ENCODE measurements at places on chromosomes 1 and 21.

DNA sequence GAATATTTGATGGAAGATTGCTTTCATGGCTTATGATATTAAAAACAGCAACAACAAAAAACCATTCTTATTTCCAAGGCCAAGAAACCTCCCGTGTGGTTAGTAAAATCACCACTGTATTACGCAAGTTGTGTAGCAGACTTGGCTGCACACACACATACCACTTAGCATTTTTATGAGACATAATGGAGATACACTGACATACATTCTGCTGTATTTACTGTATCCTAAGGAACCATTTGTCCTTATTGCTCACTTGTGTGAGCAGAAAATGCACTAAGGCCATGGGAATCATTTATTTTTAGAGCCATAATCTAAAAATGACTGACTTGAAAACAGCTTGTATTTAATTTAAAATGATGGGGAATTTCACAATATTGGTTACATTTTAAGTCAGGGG lies 584 bp upstream of the C1orf141 start:
- no peak for DNase-seq

DNA sequence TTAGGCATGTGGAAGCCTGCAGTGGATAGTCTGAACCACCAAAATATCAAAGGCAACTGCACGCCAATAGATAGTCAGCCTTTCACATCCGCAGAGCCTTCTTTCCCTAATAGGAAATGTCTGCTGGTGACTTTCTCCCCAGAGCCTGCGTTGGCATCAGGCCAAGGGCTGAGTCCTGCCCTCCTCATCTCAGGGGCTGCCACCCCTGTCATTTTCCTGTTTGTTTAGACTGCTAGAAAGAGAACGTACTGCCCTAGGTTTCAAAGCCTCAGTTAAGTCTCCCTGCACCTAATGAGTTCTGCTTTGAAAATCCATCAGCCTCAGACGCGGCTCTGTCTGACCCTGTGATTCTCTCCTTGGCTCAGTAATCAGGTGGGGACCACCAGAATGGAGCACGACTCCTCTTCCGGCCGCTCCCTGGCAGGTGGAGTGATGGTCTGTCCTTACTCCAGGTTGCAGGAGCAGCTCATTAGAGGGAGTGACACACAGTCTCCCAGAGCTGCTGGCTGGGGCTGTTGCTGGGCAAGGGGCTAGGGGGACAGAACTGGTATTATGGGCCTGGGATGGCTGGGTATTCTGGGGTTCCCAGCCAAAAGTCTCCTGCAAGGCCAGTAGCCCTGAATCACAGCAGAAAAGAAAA lies 27.3 kb downstream of the STUM start:
- DNase-seq, result no peak

DNA sequence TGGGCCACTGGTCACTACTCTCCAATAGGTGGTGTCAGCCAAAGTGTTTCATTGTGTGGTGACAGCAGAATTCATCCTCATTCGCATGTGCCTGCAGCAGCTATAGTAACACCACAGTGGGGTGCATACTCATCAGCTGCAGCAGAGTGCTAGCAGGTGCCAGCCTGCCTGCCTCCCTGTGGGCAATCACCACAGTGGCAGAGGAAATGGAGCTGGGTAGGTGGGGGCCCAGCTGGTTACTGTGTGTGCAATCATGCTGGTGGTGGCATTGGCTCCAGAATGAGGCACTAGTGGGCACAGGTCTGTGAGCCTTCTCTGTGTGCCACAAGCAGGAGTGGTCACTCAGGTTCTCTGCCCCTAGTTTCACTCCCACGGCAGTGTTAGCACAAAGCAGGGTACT lies 579.2 kb downstream of the PTPRC start:
- DNase-seq, result no peak

GRCh38 chr1:101451888-101452287 lies 215.1 kb downstream of the S1PR1 start:
- no peak for DNase-seq

DNA sequence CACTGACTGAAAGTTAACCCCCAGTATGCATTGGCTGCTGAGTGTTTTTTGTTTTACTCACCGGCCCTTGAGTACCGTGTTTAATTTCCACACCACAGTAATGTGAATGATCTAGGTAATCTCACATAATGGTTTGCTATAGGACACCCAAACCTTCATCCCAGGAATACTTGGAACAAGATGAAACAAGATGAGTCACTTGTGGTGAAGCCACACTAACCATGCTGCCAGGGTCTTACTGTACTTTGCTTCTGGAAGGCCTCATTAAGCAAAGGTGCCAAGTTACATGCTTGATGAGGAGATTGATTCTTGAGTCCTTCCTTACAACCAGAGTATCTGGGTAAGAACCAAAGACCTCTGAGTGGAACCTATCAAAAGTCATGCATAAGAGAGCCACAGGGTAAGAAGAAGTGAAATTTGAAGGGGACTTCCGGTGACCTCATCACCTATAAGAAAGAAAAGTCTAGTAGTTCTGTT lies 163.3 kb downstream of the NRIP1 start:
- no peak for DNase-seq

- DNase-seq, result no peak
Observed at GRCh38 chr1:177209357-177209756, 38.6 kb downstream of the BRINP2 start.

DNA sequence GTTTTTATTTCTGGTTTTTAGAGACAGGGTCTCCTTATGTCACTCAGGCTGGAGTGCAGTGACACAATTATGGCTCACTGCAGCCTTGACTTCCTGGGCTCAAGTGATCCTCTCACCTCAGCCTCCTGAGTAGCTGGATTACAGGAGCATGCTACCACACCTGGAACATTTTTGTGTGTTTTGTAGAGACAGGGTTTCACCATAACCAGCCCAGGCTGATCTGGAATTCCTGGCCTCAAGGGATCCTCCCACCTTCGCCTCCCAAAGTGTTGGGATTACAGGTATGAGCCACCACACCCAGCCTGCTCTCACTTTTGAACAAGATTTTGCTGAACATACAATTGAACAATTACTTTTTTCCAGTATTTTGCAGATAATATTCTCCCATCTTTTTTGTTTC lies 24.0 kb upstream of the HYI start:
- DNase-seq, result no peak

- no peak for DNase-seq
Observed at GRCh38 chr1:207259391-207259790, 62.1 kb upstream of the CD55 start.

DNA sequence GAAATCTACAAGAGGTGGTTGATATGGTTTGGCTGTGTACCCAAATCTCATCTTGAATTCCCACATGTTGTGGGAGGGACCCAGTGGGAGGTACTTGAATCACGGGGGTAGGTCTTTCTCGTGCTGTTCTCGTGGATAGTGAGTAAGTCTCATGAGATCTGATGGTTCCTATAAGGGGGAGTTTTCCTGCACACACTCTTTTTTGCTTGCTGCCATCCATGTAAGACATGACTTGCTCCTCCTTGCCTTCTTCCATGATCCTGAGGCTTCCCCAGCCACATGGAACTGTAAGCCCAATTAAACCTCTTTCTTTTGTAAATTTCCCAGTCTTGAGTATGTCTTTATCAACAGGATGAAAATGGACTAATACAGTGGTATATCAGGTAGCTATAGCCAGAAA lies 5.2 kb upstream of the VWA5B1 start:
- DNase-seq, result no peak

GRCh38 chr1:167936930-167937708 lies at the start of gene MPC2:
TSS of gene MPC2 (minus strand) at chr1:167937072. CDS start at chr1:167935841, 1,231 bp downstream.
- DNase-seq, result peak; percentile 57

GRCh38 chr1:203130358-203130985 lies 2.9 kb downstream of the ADORA1 start:
- no peak for DNase-seq

GRCh38 chr1:211359876-211360275 lies 33.2 kb downstream of the TRAF5 start:
- no peak for DNase-seq

DNA sequence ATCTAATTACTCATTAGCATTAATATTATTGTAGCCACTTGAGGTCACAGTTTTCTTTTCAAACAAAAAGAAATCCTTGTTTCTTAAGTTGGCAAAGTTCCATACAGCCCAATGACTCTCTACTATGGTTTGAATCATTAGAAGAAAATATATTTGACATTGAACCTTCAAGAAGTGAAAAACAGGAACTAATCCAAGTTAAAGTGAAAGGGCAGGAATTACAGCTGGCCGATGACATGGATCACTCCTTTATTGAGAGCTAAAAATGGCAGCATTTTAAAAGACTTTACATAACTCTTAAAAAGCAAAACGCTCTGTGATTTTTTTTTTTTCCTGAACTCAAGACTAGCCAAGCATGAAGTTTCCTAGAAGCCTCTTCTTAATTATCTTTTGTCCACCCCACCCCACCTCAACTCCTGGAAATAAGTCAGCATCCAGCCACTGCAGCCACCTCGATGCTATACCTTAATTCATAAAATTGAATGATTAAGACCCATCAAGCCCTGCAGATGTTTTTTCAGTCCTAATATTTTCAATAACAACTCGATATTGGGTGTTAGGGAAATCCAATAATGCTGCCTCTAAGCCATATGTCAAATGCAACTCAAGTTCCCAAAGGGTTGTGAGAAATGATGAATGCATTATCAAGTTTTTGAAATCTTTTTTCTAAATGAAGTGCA lies 323.1 kb downstream of the HHIPL2 start:
- DNase-seq, result no peak

- no peak for DNase-seq
Observed at GRCh38 chr1:176450526-176450925, 12.4 kb upstream of the PAPPA2 start.

- DNase-seq, result peak; percentile 85
Observed at GRCh38 chr1:202810615-202811295, at the start of gene PCAT6. TSS of gene PCAT6 (plus strand) at chr1:202810954.

DNA sequence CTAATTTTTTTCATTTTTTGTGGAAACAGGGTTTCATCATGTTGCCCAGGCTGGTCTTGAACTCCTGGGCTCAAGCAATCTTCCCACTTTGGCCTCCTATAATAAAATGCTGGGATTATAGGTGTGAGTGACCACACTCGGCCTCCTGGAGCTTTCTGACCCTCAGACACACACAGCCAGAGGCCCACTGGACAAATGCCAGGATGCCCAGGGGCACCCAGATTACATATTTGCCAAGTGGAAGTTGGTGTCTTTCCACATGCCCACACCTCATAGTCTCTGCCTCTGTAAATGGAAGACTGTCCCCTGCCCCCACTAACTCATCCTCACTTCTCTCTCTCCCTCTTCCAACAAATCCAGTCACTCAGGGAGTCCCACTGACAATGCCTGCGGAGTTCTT lies 63.4 kb upstream of the LRP8 start:
- no peak for DNase-seq

DNA sequence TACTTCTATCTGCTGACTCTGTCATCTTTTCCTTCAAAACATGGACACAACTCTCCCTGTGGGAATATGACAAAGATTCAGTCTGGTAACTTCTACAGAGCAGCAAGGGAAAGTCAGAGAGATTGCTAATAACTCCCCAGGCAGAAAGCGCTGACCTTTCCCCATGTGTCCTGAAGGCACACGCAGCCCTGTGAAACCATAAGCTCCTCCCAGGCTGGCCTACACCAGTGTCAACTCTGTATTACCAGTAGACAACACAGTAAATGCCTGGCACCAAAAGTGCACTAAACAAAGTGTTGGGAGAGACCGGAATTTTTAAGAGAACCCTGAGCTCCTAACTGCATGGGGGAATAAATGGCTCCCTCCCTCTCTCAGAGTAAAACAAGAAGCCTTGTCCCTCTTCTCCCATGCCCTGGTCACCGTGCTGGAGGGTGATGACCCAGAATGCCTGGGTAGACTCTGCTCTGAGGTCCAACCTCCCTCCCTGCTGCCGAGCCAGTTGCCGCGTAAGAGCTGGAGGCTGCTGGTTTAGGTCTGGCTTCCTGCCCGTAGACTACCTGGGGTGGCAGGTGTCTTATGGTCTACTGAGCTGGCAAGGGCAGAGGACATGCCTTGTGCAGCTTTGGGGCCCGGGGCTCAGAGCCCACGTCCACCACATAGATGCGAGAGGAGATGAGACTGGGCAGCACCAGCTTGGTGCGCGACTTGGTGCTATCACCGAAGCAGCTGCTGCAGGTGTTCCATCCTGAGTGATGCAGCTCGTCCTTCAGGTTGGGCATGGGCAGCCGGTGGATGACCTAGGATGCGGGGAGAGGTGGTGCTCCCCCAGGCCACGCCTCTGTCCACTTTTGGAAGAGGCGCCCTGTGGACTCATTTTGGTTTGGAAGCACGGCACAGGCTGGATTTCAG lies 3.9 kb downstream of the SELENBP1 start:
- DNase-seq, result no peak

DNA sequence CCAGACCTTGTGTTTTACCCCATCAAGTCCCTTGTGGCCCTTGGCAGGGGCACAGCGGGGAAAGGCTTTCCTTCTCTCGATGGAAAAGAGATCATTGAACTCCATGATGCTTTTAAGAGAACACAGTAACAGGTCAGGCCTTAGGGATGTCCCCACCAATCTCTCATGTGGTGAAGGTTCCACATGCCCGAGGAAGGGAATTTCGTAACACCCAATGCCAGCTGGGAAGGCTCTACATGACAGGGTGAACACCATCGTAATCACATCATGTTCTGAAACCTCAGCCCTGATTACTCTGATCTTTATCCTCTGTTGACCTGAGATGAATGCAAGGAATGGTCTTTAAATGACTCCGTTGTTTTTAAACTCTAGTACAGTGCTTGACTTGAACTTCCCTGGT lies 105.5 kb upstream of the SPAG17 start:
- DNase-seq, result no peak

DNA sequence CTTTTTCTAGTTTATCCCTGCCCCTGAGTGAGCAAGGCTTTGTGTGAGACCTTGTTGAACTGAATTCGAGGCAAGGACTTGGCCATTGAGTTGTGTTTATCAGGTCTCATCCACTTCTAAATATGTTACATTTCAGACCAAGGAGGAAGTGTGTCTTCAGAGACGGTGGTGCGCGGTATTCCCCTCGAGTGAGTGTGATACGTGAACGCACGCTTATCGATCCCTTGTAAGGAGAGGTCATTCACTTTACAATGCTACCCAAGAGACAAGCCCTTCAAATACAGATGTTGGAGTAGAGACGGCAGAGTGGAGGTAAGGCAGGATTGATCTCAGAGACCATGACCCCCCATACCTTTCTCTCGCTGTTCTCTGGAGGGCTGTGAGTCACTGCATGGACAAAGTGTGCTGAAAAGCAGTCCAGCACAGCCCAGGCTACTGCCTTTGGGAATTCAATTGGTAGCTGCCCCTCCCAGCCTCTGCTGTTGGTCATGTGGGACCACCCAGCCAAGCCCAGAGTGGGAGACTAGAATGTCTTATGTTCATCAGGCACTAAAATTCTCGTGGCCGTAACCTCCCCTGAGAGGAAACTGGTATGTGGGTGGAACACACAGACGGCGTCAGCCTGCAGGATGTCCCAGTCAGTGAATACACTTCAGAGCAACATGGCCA lies 16.3 kb upstream of the MTARC1 start:
- DNase-seq, result no peak
